ENCODE measurements at places on chromosomes 3 and 15. TPM values are rescaled to one million over a fixed set of nuclear protein-coding genes. Genes with fewer than 3 reads are reported as not detected.

COPS2 gene
- 39.6 TPM for total RNA-seq

HOMER2 gene
- total RNA-seq: 0.56 TPM

DNAH1 gene
- total RNA-seq: 0.96 TPM

RASA2 gene
- 7.9 TPM for total RNA-seq

PLS1 gene
- 0.96 TPM for total RNA-seq

AADACL2 gene
- not detected for total RNA-seq

PLSCR2 gene
- total RNA-seq: not detected

CLSTN2 gene
- 0.24 TPM for total RNA-seq

CISH gene
- 2.7 TPM for total RNA-seq

EEF1AKMT4 gene
- total RNA-seq: 8.1 TPM

LSMEM2 gene
- not detected for total RNA-seq

MKRN3 gene
- total RNA-seq: not detected

ATRIP gene
- 4.3 TPM for total RNA-seq

ITPR1 gene
- 11.0 TPM for total RNA-seq

P2RY13 gene
- not detected for total RNA-seq

C3orf20 gene
- not detected for total RNA-seq

AGTR1 gene
- total RNA-seq: 3.0 TPM
